CD8-positive, alpha-beta T cell (primary cell): ENCODE measurements at places on chromosomes 3 and 15.

DNA sequence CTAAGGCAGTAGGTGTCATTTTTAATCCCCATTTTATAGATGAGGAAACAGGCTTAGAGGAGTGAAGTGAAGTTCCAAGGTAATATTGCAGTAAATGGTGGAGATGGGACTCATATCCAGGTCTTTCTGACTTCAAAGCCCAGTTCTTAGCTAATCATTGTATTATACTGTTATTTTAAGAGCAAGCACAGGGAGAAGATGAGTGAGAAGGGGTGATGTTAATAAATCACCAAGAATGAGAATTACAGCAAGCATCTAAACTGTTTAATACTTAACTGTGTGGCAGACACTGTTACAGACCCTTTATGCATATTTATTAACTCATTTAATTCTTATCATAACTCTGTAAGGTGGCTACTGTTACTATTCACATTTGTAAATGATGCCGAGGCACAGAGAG, 61.2 kb downstream of the VPS8 start:
- no peak for DNase-seq

GRCh38 chr3:188296761-188297612, 143.0 kb downstream of the LPP start:
- no peak for DNase-seq

DNA sequence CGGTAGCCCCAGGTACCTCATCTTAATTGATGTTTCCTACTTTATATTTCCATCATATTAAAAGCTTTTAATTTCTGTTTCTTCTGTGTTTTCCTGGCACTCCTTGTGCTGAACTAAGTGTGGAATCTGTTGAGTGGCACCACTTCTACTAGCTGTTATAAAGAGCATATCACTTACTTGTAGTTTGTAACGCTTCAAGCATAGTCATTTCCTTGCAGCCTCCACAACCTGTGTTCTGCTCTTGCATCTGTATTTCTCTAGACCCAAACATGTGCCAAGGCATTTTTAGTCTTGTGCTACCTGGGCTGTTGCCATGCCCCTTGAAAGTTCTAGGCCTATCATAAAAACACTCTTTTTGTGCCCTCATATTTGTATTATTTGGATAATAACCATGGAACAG, 16.0 kb downstream of the ZNF654 start:
- DNase-seq, result no peak

DNA sequence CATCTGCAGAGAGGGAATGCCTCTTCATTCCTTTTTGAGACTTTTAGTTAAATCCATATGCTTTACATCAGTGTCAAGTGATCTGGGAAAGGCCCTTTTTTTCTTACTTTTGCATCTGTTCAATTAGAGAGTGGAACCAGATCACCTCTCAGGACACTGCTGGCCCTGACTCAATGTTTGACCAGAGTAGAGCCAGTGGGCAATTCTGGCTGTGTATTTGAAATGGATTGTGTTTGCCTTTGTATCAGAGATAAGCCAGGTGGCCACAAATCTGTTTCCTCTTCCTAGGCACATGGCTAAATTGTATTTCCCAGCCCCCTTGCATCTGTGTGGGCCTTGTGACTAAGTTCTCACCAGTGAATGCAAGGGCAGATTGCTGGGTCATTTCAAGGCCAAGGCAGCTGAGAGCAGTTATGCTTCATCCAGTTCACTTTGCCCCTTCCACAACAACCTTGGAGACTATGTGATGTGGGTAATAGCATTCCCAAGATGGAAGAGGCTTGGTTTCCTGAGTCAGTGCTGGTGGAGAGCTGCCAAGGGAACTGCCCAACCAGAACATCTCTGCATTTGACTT, 75.6 kb upstream of the CACNA2D3 start:
- DNase-seq, result no peak

- DNase-seq, result no peak
Observed at GRCh38 chr3:122392868-122393844, 9.2 kb downstream of the FAM162A start.

- DNase-seq, result no peak
Observed at GRCh38 chr3:143775459-143775858, 72.8 kb downstream of the SLC9A9 start.

GRCh38 chr3:30862004-30862403, 32.5 kb downstream of the GADL1 start:
- no peak for DNase-seq

- no peak for DNase-seq
Observed at GRCh38 chr3:154427685-154428285, 2.2 kb downstream of the GPR149 start.

DNA sequence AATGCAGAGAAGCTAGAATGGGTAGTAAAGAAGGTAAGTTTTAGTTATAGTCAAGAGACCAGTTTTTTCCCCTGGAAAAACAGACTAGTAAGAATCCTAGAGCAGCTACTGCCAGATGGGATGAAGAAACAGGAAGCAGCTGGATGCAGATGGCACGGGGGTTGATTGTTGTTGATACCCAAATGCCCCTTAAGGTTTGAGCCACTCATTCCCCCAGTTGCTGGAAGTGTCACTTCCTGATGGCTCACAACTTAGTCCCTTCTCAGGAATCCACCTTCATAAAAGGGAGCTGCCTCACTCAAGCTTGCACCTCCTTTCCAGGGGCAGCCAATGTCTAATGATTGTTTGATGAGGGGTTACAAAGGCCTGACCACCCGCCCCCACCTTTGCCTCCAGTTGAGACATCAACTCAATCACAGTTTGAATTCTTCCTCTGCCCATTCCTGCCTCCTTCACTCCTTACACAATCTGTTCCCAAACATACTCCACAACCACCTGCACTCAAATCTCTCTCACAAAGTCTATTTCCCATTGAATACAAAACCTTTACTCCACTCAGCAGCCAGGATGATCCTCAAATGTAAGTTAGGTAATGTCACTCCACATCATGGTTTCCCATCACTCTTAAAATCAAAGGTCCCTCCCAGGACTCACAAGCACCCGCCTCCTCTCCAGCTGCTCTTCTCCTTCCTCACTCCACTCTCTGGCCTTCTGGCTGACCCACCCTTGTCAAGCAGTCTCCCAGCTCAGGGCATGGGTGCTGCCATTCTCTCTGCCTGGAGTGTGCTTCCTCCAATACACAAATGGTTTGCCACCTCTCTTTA, 450.1 kb upstream of the THBS1 start:
- no peak for DNase-seq

DNA sequence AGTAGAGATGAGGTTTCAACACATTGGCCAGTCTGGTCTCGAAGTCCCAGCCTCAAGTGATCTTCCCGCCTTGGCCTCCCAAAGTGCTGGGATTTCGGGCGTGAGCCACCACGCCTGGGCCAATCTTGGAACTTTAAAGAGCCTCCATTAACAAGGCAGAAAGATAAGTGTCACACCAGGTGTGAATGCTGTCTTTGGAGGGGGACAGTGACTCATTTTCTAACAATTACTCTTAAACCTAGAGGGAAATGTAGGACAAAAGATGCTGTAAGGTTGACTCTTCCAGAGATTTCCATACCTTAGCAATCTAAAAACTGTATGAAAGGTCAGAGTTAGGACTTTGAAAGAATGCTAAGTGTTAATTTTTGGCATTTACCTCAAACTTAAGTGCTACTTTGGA, 84.9 kb downstream of the FNDC3B start:
- DNase-seq, result no peak

DNA sequence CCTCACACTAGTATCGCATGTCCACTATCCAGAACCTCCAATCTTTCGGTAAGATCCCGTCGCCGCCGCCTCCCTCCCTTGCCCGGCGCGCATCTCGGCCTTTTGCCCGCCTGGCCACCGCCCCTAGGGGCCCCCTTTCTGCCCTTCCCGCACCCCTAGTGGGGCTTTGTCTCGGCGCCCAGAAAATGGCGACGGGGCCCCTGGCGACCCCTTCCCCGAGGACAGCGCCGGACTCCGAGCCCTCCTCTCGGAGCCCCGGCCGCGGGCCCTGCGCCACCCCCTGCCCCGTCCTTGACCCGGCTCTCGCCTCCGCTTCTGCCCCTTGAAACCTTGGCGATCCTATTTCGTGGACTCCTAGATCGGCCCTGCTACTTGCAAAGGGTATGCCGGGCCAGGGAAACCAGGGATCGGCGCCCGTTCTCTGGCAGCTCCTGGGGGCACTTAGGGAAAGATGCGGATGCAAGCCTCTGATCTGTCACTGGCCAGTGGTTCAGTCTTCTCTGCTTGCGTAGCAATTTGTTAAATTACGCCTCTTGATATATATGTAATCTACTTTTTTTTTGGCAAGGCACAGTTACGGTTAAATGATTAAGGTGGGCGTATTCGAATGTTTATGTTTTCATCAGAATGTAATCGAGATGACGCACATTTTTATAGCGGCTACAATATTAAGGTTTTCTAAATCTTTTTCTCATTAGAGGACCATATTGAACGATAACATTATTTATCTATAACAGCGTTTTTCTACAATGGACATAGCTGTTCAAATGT, 603 bp downstream of the EIF1B start:
- DNase-seq, result no peak
